ENCODE measurements at places on chromosomes 6 and 20. TPM values are rescaled to one million over a fixed set of nuclear protein-coding genes. Genes with fewer than 3 reads are reported as not detected.

Gene MAK
- total RNA-seq: 0.97 TPM

DNA sequence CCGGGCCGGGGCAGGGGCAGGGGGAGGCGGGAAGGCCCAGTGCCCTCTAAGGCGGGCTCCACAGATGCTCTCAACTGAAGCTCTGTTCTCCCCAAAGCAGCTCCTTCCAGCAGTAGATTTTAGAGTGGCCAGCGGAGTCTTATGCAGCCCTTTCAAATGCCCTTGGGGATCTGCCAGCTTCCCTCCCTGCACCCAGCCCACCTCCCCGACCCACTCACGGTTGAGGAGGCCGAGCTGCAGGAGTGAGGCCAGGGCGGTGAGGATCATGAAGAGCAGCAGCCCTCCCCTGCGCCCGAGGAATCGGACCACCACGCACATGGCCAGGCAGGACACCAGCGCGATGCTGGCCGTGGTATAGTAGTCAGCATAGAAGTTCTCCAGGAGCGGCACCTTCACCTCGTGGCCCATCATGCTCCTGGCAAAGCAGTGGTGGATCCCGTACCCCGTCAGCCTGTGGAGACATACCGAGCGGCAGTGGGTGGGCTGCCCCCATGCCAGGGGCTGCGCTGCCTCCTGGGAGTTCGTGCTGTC lies 28.0 kb downstream of the PSMG4 start:
- DNase-seq: peak; percentile 28

Gene BEND3
- total RNA-seq: 5.6 TPM

- DNase-seq: no peak
These were observed 58.5 kb upstream of the SLC22A16 start for GRCh38 chr6:110534731-110535492.

GRCh38 chr6:110618591-110619267 lies 142.3 kb upstream of the SLC22A16 start:
- no peak for DNase-seq

GRCh38 chr20:11646359-11646758 lies 271.3 kb upstream of the BTBD3 start:
- DNase-seq: no peak

Gene BCAS1
- 1.6 TPM for total RNA-seq

Gene HRH3
- total RNA-seq: not detected

DNA sequence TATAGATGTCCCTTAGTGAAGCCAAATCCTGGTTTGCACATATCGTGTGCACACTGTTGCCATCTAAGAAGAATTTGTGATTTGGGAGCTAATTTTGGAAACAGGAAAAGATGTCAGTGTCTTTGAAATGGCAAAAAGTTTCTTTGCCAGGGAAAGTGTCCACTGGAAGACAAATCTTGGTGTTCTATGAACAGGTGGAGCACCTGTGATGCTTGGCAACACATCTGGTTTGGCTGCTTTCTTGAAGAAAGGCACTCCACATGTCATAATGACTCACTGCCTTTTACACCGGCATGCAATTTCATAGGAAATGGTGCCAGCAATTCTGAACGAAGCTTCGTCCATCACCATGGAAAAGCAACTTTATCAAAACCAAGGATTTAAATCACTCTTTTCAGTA lies 1040.0 kb upstream of the MAP3K7 start:
- no peak for DNase-seq

GRCh38 chr6:3258720-3259490 lies at the start of gene PSMG4:
PSMG4 (plus strand) TSS chr6:3258947; CDS start chr6:3259023, 76 bp downstream.
- DNase-seq: peak; percentile 100

- DNase-seq: no peak
These were observed 5.5 kb downstream of the KATNA1 start for GRCh38 chr6:149642829-149643580.

- DNase-seq: no peak
These were observed 189.1 kb downstream of the TBX18 start for GRCh38 chr6:84575264-84575663.

Data from left lung (tissue), 14 donors.